ENCODE measurements at places on chromosomes 12 and 14.

GRCh38 chr12:93550748-93551611, 21.5 kb upstream of the SOCS2 start:
- no peak for DNase-seq

DNA sequence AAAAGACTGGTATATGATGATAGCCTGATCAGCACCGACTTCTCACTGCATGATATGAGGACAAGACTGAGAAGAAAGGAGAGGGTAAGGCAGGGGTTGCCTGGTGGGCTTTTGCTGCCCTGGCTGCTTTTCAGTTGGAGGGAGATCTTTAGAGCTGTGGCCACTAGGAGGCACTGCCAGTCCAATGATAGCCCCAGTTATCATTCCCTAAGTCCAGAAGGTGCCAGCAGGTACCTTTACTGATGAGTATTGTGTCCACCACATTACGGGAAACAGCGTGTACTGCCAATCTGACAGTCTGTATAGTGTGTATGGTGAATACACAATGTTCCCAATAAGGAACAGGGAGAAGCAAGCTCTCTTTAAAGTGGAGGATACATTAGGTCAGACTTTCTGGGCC, 55.8 kb upstream of the CCDC175 start:
- DNase-seq: peak; percentile 15

GRCh38 chr12:84874825-84875139, 37.8 kb downstream of the SLC6A15 start:
- no peak for DNase-seq

DNA sequence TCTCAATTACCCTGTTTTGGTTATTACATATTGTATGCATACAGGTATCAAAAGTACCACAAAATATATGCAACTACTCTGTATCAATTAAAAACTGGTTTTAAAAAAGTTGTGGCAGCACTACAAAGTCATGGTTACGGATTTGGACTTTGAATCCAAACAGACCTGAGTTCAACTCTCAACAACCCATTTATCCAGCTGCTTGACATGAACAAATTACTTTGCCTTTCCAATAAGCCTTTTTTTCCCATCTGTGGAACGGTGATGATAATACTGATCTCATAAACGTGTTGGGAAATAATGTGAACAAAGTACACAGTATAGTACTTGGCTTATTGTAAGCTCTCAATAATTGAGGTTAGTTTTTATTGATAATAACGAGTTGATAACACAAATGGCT, 85.0 kb downstream of the MNAT1 start:
- no peak for DNase-seq

DNA sequence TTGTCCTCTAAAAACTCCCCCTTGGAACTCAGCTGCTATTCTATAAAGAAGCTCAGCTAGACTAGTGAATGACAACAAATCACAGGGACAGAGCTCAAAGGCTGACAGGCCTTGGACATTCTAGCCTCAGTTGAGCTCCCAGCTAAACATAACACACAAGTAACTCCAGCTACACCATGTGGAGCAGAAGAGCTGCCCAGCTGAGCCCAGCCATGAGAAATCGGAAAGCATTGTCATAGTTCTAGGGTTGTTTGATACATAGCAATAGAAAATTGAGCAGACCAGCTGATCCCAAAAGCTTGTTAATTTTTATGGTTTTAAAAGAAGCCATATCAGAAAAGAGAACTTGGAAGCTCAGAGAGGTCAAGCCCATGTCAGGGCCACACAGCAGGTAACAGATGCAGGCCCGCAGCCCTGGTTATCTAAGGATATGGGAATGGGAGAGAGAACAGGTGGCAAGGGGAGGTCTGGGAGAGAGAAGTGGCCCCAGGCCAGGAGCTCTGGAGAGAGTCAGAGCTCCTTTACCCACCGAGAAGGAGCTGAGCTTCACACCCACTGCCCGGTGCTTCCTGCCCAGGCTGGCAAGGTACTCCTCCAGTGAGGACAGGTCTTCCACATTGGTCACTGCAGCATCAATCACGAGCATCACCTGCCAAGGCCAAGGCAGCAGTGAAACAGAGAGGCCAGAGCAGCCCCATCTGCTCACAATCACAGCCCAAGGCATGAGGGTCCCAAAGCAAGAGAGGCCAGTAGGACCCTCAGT, 2.9 kb downstream of the NGB start:
- DNase-seq: no peak

- DNase-seq: no peak
Measured at GRCh38 chr12:117885211-117885610, 83.6 kb downstream of the KSR2 start.

DNA sequence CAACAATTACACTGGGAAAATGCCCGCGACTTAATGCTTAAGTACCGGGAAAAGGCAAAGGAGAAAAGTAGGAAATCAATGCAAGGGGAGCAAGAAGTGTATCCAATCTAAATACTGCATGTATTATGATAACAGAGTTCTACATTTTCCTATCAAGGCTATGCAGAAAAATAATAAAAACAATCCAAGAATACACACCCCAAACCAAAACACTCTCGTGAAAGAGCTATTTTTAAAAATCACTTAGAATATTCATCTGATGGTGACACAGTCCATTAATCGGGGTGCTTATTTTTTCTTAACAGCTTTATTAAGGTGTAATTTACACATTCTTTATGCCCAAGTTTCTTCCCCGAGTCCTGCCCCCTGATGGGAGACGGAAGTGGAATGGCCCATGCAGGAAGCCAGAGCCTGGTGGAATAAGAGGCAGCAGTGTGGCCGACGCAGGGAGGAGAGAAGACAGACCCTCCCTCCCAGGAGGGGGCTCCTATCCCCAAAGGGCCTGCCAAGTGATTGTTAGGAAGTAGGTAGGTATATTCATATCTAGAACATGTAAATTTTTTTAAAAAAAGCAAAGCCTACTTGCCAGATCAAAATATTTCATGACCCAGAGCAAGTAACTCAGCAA, 174.3 kb downstream of the FOXN3 start:
- no peak for DNase-seq

DNA sequence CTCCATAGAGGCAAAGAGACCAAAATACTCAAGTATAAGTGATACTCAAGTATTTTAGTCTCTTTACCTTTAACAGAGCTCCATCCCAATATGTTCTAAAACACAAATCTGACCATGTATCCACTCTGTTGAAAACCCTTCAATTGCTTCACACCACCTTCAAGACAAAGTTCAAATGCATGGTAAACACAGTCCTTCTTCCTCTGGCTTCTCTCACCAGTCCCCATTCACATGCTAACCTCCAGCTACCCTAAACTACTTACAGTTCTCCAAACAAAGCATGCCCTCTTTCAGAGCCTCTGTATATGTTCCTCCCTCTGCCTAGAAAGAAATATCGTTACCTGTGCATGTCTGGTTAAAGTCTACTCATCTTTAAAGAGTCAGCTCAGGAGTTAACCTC, 100.2 kb downstream of the NUMB start:
- no peak for DNase-seq

DNA sequence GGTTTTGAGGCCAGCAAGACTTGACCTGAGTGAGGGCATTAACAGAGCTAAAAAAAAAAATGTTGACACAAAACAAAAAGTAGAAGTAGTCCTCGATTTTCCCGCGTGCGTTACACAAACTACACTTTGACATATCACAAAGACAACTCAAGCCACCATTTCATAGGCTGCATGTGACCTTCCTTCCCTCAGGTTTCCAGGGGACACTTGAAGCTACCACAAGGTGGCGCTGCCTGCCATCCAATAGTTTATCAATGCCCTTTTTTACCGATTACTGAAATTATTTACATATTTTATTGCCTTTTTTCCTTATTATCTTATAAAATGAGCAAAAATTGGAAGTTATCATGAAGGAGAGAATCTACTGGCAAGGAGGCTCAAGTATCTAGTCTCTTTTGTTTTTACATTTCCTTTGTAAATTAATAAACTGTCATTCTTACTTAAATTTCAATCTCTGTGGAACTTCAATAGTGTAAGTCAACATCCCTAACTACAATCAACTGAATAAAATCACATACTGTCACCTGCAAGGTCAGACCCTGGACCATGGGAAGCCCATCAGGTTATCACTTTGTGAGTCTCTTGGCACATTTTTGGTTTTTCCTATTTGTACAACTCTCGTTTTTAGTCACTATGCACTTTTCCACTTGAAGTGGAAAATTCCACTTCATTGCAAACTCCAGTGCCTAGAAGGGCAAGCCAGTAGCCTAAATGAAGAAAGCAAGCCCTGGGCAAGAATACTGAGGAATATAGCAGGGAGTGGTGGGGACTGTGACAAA, 84.6 kb upstream of the CPSF6 start:
- DNase-seq: peak; percentile 50

DNA sequence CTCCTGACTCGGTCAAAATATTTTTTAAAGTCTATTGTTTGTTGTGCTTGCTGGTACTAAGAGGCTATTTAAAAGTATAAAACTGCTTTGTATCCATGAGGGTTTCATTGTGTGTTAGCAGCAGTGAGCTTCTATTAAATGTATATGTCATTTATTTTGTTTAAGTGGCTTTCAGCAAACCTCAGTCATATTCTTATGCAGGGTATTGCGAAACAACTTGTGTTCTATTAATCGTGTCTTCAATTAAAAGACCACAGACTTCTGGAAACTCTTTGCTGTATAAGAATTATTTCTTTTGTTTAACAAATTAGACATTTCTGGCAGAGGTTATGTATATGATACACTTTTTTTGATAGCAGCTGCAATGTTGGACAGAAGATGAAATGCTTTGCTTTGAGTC, 6.5 kb downstream of the IAPP start:
- no peak for DNase-seq

- DNase-seq: no peak
Measured at GRCh38 chr12:46430340-46430948, 57.9 kb upstream of the SLC38A2 start.

DNA sequence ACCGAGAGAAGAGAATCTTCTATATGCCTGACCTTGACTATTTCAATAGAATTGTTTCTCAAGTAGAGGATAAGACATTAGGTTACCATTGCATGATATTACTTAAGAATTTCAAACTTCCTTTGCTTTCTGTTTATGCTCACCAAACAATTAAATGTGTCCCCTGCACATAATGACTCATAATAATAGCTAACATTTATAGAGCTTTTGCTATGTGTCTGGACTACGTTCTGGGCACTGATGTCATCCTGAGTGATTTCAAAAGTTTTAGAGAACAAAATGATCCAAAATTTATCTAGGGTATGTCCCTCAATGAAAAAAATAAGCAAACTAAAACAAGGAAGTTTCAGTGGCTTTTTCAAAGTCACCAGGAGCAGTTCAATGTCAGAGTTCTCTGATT, 38.8 kb downstream of the SLC15A5 start:
- DNase-seq: no peak

DNA sequence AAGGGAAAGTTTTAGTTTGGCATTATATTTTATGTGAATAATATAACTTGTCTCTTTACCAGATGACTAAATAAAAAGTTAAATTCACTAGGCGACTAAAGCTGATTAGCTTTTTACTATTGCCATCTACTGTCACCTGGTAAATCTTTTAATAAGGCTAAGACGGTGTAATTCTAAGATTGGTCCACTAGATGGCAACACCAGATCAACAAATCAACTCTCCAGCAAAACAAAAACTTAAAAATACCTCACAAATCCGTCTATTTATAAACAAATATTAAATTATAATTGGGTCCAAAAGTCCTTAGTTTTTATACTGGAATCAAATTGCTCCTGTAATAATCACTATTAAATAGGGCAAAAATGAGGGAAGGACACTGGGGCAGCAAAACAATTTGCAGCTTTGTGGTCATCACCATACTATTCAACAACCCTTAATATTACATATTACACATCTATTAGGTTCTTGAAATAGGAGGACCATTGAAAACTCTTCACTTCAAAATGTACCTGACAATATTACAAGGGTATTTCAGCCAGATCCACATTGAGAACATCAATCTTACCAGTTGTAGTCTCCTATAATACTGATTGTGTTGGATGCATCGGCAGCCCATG, 47.9 kb downstream of the GALC start:
- peak; percentile 17 for DNase-seq

GRCh38 chr12:41950455-41950854, 194.2 kb downstream of the GXYLT1 start:
- DNase-seq: no peak

DNA sequence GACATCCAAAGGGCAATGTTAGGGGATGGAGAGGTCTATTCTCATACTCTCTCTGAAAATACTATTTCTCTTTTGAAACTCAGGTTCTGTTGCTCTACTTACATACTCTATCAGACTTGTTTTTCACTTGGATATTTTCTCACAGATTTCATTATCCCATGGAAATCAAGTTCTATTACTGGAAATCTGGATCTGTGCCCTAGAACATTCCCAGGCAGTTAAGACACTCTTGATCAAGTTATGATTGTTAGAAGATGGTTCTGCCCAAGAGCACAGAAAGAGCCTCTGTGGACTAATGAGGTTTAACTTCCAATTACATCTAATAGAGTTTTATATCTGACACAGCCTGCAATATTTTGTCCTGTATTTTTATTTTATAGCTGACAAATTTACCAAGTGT, 591.0 kb upstream of the ATP2B1 start:
- DNase-seq: no peak

DNA sequence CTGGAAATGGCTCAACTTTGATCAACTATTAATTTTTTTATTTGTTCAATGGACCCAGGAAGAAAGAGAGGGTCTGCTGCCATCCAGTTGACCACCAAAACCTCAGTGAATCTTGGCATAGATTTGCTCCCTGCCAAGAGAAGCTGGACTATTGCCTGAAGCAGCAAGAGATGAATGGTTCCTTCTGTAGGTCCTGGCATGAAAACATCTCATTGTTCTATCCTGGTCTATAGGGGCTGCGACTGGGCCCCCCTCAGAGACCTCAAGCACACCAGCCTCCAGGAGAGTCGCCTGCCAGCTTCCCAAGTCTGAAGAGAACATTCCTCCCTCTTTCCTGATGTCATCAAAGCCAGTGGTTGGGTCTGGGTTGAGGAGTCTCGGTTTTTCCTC, 204.9 kb downstream of the TMX1 start:
- no peak for DNase-seq

GRCh38 chr12:52912711-52913430, 8.0 kb upstream of the KRT8 start:
- no peak for DNase-seq

DNA sequence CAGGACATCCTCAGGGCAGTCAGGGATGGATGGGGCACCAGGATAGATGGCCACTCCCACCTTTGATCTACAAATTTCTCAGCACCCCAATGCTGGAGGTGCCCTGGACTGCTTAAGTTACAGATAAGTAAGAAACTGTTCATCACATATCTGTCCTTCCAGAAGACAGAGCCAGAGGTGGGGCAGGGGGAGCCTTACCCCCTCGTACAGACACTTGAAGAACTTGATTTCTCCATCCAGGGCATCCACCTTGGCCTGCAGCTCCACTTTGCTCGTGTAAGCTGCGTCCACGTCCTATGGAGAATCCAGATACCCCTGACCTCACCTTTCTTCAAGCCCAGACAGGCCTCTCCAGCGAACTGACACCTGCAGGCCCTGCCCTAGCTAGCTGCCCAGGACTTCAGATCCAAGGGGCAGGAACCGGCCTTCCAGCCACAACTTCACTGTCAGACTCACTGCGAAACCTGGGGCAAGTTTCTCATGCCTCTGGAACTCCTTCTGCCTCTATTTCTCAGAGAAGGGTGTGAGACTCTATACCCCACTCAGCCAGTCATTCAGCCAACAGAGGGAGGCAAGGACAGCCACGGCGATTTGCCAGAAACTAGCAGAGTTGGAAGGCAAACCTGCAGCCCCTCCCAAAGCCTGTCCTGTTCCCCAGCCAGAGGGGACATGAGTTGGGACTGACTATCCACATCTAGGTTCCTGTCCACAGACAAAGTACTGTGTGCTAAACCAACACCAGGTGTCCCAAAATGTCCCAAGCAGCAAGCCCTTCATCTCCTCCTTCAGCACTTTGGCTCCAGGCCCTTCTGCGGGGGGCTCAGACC, 3.8 kb downstream of the KRT73 start:
- no peak for DNase-seq

GRCh38 chr12:79901506-79901905, 33.4 kb downstream of the PPP1R12A start:
- no peak for DNase-seq
